Mesangial cell (primary cell): ENCODE measurements at places on chromosomes 3 and 15. TPM values are rescaled to one million over a fixed set of nuclear protein-coding genes. Genes with fewer than 3 reads are reported as not detected.

Gene AZI2
- total RNA-seq = 22.3 and 24.0 TPM in 2 replicates

Gene CERS3
- not detected in 2 replicates for total RNA-seq

Gene GOLGA8M
- total RNA-seq = 0.25 TPM in 1 of 2 replicates, not detected in the other

Gene A4GNT
- not detected in 2 replicates for total RNA-seq

Gene TRPM1
- total RNA-seq = not detected in 2 replicates

Gene FRMD5
- total RNA-seq = 8.5 and 10.8 TPM in 2 replicates

Gene NAALADL2
- 0.33 and 1.1 TPM in 2 replicates for total RNA-seq

Gene TGM4
- 0.13 and 0.65 TPM in 2 replicates for total RNA-seq

Gene MST1R
- 0.65 and 2.0 TPM in 2 replicates for total RNA-seq

Gene CHRD
- under 0.01 and 0.13 TPM in 2 replicates for total RNA-seq

Gene SCAANT1
- total RNA-seq = not detected in 2 replicates

Gene NECTIN3
- 19.0 and 29.5 TPM in 2 replicates for total RNA-seq

Gene FSIP1
- 0.16 and 0.25 TPM in 2 replicates for total RNA-seq

Gene TFG
- 94.7 and 108 TPM in 2 replicates for total RNA-seq

Gene VGLL3
- 15.6 and 19.7 TPM in 2 replicates for total RNA-seq

Gene CLDN18
- not detected in 2 replicates for total RNA-seq

Gene PHLDB2
- total RNA-seq = 33.7 and 44.0 TPM in 2 replicates

Gene HTR3E
- total RNA-seq = not detected in 2 replicates

Gene GOLGA6L7
- not detected in 2 replicates for total RNA-seq

Gene UBR1
- total RNA-seq = 8.6 and 11.4 TPM in 2 replicates

Gene PRR20G
- total RNA-seq = not detected in 2 replicates

Gene P3H2
- 67.0 and 101 TPM in 2 replicates for total RNA-seq

Gene EIF5A2
- 3.5 and 5.2 TPM in 2 replicates for total RNA-seq

Gene ZIC4
- total RNA-seq = not detected in 2 replicates

Gene SPINK8
- total RNA-seq = not detected in 2 replicates

Gene CYP19A1
- total RNA-seq = not detected in 2 replicates

Gene LDHAL6B
- not detected in 2 replicates for total RNA-seq

Gene ZBTB20
- total RNA-seq = 8.0 and 22.4 TPM in 2 replicates

Gene RASL12
- not detected in 2 replicates for total RNA-seq

Gene DNAH12
- under 0.01 TPM in 1 of 2 replicates, not detected in the other for total RNA-seq

Gene AGTR1
- 0.13 and 0.16 TPM in 2 replicates for total RNA-seq

Gene RYR3
- total RNA-seq = under 0.01 and 1.0 TPM in 2 replicates

Gene CEP70
- total RNA-seq = 7.9 and 9.5 TPM in 2 replicates

Gene CD200R1L
- not detected in 2 replicates for total RNA-seq

Gene KY
- total RNA-seq = under 0.01 TPM in 1 of 2 replicates, not detected in the other

Gene GOLGA6A
- total RNA-seq = not detected in 2 replicates

Gene C3orf70
- 0.38 and 0.49 TPM in 2 replicates for total RNA-seq

Gene CPOX
- 16.0 and 20.5 TPM in 2 replicates for total RNA-seq

Gene CCR1
- total RNA-seq = not detected in 2 replicates

Gene FRMD4B
- 7.5 and 28.4 TPM in 2 replicates for total RNA-seq

Gene EFCAB12
- under 0.01 TPM in 1 of 2 replicates, not detected in the other for total RNA-seq

Gene TM4SF1
- total RNA-seq = 113 and 140 TPM in 2 replicates

Gene DALRD3
- 57.8 and 89.2 TPM in 2 replicates for total RNA-seq

Gene MEF2A
- total RNA-seq = 18.6 and 40.9 TPM in 2 replicates

Gene RHOV
- total RNA-seq = 0.16 and 0.63 TPM in 2 replicates

Gene GPR160
- total RNA-seq = 1.5 and 1.6 TPM in 2 replicates

Gene SAMD7
- total RNA-seq = not detected in 2 replicates

Gene GOLGA6B
- not detected in 2 replicates for total RNA-seq

Gene TMA7
- total RNA-seq = 77.1 and 221 TPM in 2 replicates

Gene ETFA
- total RNA-seq = 45.1 and 63.9 TPM in 2 replicates

Gene STRIT1
- not detected in 2 replicates for total RNA-seq

Gene RTP4
- total RNA-seq = 0.89 TPM in 1 of 2 replicates, not detected in the other

Gene CSPG4
- 14.2 and 22.8 TPM in 2 replicates for total RNA-seq

Gene TMEM45A
- total RNA-seq = 5.4 and 7.2 TPM in 2 replicates

Gene RBP2
- not detected in 2 replicates for total RNA-seq

Gene GOLGA8J
- not detected in 2 replicates for total RNA-seq
